ENCODE measurements at places on chromosomes 12 and 14.

DNA sequence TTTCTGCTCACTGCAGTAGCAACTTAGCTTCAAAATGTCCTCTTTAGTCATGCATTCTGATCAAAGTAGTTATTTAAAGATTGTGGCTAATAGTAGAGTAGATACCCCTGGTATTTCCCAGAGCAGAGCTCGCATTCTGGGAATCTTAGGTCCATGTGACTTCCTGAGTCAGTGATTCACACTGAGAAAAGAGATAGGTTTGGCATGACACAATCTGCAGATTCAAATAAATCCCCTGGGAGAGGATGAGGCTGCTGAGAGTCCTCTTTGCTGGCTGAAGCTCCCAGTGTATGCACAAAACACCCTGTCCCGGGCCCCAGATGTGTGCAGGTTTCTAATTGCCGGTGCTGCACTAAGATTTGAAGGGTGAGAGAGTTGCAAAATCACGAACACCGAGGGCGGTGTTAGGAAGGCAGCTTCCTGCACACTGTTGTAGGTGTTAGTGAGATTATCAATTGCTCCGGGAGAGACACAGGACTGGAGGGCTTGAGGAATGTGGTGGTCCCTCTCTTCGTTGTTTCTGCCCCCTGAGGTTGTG lies 233.2 kb downstream of the NRXN3 start:
- DNase-seq: no peak

- DNase-seq: no peak
These were observed 60.7 kb downstream of the SLC6A12 start for GRCh38 chr12:153080-153746.

GRCh38 chr14:59428581-59429012 lies 36.6 kb downstream of the GPR135 start:
- no peak for DNase-seq

DNA sequence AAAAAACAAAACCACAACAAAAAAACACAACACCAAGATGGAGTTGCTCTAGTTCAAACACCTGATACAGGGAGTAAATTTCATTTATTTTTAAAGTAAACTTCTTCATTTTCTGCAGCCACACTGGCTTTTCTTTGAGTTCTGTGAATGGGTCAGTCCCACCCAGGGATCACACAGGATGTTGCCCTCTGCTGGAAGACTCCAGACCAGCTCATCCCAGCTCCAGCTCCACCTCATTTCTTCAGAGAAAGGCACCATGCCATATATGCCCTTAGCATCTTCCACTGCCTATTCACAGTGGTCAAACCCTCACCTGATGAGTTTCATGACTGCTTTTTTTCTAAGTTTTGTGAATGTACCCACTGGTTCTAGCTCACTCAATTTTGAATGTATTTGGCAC lies 8.0 kb downstream of the GLIPR1 start:
- no peak for DNase-seq

GRCh38 chr14:74620497-74620921 lies 8.5 kb upstream of the LTBP2 start:
- no peak for DNase-seq

- DNase-seq: no peak
These were observed 19.6 kb downstream of the APOBEC1 start for GRCh38 chr12:7646178-7646475.
